ENCODE measurements at places on chromosomes 12 and 14.

DNA sequence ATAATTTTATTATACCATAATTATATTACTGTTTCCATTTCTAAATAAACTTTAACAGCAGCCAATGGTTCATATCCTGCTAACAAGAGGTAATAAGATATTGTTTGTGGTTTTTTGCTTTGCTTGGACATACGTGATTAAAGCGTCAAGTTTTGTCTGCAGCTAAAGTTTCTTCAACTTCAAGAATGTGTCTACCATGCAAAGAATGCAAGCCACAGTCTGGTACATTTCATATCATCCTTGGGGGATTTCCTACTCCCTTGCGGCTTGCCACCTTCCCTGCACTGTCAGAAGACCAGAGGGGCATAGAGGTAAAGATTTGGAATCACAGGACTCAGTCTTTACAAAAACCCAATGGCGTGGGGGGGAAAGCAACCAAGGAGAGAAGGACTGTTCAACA is 125.2 kb downstream of the MED13L start:
- DNase-seq: no peak

DNA sequence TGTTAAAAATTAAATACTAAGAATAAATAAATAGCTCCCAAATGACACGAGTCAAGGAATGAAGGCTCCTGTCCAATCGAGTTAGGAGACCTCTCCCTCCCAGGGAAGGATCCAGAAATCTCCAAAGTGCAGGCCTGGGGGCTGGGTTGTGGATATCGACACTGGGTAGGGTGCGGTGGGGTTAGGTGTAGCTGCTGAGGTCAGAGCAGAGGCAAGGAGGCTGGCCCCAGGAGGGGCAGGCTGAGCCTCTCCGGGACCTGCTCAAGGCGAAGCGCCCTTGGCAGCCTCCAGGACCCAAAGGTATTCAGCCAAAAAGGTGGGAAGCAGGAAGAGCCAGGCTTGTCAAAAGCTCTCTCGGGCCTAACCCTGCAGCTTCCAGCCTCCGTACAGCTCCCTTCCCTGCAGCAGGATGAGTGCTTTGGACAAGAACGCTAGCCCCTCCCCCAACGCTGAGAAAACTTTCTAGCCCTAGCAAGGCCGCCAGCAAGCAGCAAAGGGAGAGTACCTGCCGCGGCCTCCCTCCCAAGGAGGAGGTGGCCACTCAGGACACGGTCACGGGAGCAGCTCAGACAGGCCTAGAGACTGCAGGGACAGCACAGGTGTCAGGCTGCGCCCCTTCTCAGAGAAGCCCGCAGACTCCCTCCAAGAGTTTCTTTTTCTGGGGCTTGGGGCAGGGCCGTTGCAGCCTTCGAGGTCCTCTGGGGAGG is 3.7 kb upstream of the PNMA1 start:
- DNase-seq: no peak

GRCh38 chr12:106903241-106903945 is 52.3 kb upstream of the TMEM263 start:
- peak; percentile 76 for DNase-seq

DNA sequence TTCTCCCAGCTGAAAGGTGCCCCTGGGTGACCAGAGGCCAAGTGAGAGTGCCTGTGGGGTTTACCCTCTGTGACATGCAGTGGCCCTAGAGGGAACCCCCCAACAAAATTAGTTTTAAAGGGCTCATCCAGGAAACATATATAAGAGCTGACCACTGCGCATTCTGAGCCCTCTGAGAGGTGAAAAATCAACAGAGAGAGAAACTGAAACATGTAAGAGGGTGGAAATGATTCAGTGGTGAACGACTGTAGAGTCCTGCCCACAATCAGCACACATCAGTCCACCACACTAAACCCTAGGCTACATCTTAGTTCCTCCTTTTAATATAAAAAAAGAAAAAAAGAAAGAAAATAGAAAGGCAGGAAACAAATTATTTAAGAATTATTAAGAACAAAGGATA is 21.0 kb upstream of the ACSM4 start:
- no peak for DNase-seq

DNA sequence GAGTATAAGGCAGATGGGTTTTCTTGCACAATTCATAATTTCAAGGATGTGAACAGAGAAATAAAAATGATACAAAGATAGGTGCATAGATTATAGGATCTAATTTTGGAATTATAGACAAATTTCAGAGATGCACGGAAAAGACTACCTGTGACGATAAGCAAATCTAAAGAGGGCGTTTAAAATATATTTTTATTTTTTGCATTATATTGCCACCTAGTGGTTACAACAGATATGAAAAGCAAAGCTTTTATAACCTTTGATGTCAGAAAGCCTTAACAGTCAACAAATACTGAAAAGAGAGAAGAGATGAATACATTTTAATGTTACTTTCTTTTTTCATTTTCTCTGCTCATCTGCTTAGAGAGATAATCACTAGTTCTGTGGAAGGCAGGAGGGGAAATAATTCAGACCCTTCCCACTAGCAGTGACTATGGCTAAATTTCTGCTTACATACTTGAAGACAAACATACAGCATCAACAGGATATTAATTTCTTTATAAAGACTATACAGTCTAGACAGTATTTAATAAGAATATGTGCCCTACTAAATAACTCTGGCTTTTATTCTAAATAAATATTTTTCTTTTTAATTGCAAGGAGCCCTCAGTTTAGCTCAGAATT is 46.3 kb downstream of the NTS start:
- no peak for DNase-seq

GRCh38 chr12:31008241-31008761 is 65.4 kb upstream of the DDX11 start:
- DNase-seq: no peak

GRCh38 chr14:36941783-36942521 is 230.5 kb downstream of the SLC25A21 start:
- peak; percentile 74 for DNase-seq

- DNase-seq: no peak
Measured at GRCh38 chr14:94941311-94941710, 171.4 kb upstream of the GSC start.

- no peak for DNase-seq
Measured at GRCh38 chr14:65949711-65950516, 536.3 kb upstream of the CCDC196 start.

DNA sequence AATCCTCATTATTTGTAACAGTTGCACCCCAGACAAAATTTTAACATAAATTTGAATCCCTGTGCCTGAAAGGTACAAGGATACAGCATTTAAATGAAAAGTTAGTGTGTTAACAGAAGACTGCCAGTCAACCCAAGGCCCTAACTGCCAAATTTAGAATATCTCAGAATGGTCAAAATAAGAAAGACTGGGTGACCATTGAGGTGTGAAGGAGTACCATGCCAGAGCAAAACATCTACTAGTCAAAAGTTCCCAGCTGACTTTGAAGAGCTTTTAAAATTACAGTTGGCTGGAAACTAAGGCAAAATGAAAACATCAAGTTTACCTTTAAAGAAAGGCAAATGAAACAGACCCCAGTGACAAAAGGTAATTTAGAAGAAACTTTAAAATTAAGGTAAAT is 18.4 kb downstream of the SAV1 start:
- no peak for DNase-seq

DNA sequence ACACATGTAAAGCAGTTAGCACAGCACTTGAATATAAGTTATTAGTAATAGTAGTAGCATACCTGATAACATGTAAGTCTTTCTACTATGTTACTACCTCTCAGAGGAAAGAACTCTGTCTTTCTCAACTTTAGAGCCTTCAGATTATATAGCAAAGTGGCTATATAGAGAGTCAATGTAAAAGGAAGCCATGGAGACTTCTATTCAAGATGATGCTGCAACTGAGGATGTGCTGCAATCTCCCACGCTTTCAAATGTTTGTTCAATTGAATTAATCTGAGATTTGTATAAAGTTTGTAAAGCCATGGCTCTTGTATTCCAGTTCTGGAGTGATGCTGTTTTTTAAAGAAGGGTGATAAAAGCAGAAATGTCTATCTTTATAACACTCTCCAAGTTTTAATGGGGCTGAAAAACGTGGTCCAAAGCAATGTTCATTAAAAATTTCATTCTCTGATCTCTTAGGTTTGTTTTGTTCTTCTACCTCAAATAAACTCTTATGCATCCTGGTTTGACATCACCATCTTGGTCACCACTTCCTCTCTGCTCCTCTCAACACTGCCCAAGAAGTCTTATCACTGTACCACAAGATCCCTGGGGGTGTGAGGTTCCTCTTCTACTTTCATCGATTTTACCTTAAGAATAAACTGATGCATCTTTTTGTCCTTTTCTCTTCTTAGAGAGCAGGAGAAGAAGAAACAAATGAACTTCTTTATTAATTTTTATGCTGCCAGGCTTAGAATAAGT is 40.6 kb downstream of the C12orf42 start:
- no peak for DNase-seq

- no peak for DNase-seq
Measured at GRCh38 chr14:24058951-24059475, 7.2 kb downstream of the CARMIL3 start.

- no peak for DNase-seq
Measured at GRCh38 chr12:32615441-32615840, 63.7 kb upstream of the DNM1L start.

DNA sequence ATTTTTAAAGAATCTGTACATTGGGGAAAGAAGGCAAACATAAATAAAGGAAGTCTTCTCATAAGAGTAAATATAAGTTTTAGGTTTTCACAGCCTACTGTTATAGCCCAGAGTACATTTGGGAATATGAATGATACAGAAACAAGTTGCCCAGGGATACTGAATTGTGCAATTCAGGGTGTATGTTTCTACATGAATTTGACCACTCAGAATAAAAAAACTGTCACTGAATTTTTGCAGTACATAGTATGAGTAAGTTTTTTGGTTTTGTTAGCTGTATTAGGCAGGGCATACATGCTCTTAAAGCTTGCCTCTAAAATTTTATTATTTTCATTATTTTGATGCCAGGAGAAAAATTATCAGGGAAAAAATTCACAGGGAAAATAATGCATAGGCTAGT is 6.6 kb upstream of the PCNX4 start:
- DNase-seq: no peak

GRCh38 chr14:28676479-28676878 is 90.1 kb upstream of the FOXG1 start:
- no peak for DNase-seq

DNA sequence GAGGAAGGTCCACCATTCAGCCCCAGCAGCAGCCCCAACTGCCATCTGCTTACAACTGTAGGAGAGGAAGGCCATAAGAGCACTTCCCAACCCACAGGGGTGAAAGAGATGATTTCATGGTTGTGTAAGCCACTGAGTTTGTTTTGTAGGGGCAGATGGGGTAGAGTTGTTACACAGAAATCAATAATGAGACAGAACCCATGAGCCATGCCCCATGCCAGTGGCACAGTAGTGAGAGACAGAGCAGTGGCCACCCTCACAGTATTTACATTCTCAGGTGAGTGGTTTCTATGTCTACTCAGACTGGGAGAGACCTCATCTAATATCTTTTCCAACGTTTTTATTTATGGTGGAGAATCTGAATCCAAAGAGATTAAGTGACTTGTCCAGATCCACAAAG is 68.6 kb downstream of the NUAK1 start:
- DNase-seq: no peak

DNA sequence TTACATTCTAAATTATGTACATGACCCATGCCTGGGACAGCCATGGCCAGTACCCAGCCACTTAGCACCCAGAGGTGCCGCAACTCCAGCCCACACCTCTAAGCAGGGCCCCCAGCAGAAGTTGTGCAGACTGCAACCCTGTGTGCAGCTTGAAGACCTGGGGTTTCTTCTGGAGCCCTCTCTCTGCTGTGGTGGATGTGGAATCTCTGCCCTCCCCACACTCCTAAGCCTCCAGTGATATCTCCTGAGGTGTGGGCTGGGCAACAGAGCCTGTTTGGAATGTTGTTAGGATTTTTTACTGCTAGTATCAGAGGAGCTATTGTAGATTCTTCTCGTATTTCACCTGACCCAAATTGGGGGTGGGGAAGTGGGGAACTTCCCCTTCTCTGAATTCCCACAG is 59.4 kb upstream of the TUNAR start:
- DNase-seq: no peak

GRCh38 chr14:67559639-67560038 is 26.5 kb downstream of the PLEKHH1 start:
- no peak for DNase-seq

DNA sequence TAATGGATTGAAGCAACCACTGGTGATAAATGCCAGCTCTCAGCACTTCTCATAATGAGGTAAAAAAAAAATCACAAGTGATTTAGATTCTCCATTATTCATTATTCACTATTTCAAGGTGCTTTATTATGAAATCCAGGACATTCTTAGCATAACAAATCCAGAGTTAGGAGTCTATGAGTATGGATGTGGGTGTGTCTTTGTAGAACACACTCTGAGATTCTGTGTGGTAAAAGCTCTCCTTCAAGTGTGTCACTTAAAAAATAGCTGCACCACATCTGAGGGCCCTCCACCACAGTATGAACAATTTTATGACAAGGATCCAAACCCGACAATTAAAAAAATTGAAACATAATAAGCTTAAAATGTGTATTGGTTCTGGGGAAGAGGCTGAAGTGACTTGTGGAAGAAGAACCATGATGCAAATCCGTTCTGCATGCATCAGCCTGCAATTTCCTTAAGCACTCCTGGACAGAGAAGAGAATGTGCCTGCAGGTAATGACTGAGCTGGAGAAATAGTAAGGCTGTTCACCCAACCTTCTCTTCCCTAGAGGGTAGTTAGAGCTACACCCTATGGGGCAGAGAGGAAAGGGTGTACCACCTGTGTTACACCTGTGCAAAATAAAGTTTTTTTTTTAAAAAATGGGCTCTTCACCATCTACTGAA is 488.5 kb upstream of the MGAT4C start:
- DNase-seq: no peak

GRCh38 chr12:16579041-16579440 is 26.9 kb downstream of the LMO3 start:
- no peak for DNase-seq

DNA sequence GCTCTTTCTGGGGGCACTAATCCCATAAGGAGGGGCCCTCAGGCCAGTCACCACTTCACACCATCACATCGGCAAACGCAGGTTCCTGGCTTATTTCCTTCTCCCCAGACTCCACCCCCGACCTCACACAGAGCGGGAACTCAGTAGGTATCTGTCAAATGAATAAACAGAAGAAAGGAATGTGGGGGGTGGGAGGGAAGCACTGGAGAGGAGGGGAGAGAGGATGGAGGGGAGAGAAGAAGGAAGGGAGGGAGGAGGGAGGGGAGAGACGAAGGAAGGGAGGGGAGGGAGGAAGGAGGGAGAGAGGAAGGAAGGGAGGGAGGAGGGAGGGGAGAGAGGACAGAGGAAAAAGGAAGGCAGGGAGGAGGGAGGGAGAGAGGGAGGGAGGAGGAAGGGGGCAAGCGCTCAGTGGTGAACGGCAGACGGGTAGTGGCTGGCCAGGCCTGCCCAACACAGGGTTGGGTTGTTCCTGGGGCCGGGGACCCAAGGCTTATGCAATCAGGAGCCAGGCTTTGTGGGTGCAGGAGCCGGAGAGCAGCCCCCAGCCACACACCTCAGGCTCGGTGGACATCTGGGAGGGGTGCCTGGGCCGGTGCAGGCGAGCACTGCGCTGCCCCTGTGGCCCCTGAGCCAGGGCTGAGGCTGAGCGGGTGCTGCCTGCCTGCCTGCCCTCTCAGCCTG is 52.6 kb upstream of the FBRSL1 start:
- DNase-seq: no peak
